Choroid plexus epithelial cell (primary cell): ENCODE measurements at places on chromosomes 4 and X.

DNA sequence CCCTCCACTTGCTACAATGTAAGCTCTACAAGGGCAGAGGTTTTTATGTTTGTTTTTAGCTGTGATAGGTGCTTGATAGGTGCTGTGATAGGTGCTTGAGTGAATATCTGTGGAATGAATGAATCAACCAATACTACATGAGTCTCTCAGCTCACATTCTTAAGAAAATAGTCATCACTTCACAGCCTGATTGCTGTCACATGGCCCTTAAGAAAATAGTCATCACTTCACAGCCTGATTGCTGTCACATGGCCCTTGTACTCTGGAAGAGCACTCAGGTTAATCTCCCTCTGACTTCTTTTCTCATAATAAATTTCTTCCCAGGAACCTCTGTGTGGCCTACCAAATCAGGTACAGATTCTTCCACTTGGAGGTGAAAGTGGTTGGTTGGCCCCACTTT lies 335.2 kb downstream of the TENM3 start:
- peak; percentile 83 for DNase-seq

GRCh38 chr4:101191302-101192098 lies 155.8 kb downstream of the PPP3CA start:
- peak; percentile 87 for DNase-seq

DNA sequence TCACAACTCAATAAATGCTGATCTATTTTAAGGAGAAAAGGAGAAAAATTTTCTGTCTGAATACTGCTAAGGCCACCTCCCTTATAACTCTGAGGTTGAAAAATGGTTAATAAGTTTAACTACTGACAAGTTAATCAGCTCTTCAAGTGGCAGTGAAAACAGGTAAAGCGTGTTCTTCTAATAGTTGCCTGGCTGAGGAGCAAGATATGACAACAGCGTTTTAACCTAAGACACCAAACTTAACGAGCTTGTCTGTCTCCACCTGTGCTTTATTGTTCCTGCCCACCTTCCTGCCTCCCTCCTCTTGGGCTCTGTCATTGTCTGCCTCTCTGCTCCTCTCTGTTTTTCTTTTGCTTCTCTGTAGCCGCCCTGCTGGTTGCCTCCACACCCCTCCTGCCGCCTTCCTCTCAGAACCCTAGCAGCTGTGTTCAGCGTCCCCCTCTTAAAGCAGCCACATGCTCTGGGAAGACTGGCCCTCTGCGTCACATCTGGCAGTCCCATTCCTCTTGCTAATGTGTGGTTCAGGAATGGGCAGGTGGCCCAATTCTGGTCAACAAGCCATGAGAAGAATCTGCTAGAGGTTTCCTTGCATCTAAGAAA lies 4.3 kb upstream of the TSPAN5 start:
- DNase-seq: no peak

- no peak for DNase-seq
Observed at GRCh38 chrX:130803537-130803936, 99.5 kb downstream of the ENOX2 start.

DNA sequence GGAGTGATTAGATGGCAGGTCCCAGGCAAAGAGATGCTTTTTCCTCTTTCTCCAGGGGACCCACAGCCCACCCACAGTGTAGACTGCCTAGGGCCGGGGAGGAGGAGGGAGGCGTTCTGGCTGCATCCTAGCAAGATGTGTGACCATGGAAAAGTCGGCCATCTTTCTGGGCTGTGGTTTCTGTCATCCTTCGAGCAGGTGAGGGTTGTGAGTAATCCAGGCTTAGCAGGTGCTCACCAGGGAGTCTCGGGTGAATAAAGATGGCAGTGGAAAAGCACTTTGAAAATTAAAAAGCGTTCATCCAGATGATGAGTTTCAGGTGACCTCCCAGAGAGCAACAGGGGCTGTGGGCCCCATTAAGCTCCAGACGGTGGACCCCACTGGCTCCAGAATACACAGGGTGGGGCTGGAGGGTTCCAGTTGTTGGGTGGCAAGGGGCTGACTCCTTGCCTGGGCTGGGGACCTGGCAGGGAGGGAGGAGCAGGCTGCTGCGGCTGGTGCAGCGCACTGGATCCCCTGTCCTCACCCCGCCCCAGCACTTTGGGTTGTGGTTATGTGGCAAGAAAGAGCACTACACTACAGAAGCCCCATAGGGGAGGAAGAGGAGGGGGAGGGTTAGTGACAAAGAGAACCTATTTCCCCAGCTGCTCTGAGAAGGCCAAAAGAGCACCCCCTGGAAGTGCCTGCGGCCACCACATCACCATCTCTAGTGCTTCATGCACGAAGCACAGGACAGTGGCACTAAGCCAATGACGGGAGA lies 23.7 kb downstream of the ELF4 start:
- DNase-seq: no peak

- DNase-seq: peak; percentile 73
Observed at GRCh38 chr4:180669680-180670079, 1573.5 kb upstream of the TENM3 start.

GRCh38 chr4:165612936-165613335 lies 234.1 kb downstream of the CPE start:
- DNase-seq: no peak

GRCh38 chr4:185307136-185307950 lies 88.4 kb downstream of the LRP2BP start:
- peak; percentile 24 for DNase-seq

GRCh38 chrX:119870626-119871131 lies 854 bp downstream of the RNF113A start:
- DNase-seq: no peak

GRCh38 chr4:74608151-74608949 lies 163.4 kb downstream of the AREG start:
- DNase-seq: peak; percentile 52

DNA sequence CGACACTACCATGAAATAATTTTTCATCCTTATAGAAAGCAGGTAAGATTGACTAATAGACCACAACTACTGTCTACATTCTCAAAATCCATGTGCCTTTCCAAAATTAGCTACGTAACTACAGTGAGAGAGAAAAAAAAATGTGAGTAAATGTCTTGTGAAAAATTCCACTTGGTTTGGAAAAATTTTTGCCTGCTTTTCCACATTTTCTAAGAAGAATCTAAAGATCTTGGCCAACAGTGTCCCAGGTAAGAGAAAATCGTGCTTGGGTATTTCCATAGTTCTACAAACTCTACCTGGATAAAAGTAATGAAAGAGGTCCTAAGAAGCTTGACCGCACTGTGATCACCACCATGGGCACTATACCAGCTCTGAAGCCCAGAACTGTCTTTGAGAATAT lies 1.4 kb upstream of the CLCN3 start:
- no peak for DNase-seq

DNA sequence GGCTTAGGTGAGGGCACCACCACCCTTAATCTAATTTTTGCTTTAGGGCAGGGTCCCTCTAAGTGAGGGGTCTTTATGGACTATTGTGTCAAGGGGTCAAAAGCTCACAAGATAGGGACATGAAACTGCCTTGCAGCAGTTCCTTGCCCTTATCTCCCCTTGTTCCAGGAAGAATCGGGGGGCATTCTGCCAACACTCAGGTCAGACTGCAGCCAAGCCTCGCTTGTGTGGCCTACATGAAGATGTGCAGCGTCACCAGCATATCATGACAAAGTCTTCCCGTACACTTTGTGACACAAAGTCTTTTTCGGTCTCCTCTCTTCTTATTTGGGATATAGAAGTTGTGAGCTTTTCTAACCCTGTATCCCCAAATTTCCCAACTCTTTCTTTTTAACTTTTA lies 17.5 kb upstream of the USP9X start:
- no peak for DNase-seq

DNA sequence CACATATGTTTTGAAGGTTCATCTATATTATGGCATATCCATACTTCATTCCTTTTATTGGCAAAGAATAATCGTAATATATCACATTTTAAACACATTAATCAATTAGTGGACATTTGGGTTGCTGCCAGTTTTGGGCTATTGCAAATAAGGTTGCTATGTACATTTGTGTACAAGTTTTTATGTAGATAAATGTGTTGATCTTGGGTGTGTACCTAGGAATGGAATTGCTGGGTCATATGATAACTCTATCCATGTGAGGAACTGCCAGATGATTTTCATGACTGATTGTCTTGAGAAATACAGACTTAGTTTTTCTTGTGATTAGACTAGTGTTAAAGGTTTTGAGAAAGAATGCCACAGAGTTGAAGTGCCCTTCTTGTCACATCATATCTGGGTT lies 99.2 kb upstream of the RAB40AL start:
- no peak for DNase-seq

DNA sequence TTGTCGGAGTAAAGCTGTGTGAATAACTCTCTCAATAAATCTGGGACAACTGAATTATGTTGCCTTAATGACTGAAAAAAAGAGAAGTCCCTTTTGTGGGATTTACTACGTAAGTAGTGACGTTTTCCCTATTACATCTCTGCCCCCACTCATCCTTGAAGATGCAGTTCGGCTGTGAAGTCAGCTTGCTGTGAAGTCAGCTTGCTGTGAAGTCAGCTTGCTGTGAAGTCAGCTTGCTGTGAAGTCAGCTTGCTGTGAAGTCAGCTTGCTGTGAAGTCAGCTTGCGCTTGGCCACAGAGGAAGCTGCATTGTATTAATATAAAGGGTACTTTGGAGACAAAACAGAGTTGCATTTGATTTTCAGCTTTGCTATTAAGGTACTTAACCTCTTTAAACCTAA lies 8.0 kb upstream of the VAMP7 start:
- no peak for DNase-seq

- DNase-seq: no peak
Observed at GRCh38 chr4:145155268-145155870, 25.0 kb downstream of the OTUD4 start.

DNA sequence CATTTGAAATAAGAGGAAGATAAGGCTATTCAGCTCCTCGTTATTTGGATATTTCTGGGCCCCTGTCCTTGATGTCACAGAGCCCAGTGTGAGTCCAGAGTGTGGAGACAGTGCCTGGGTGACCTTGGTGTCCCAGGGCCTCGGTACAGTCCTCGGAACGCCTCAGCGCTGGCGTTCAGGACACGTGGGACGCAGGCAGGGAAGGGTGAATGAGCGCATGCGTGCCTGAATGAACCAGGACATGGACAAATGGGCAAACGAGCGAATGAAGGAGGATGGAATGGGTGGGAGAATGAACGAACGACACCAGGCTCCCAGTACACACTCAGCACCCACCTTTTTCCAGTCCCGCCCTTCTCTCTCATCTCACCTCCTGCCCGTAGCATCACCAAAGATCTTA lies 44.2 kb downstream of the EVC start:
- no peak for DNase-seq

DNA sequence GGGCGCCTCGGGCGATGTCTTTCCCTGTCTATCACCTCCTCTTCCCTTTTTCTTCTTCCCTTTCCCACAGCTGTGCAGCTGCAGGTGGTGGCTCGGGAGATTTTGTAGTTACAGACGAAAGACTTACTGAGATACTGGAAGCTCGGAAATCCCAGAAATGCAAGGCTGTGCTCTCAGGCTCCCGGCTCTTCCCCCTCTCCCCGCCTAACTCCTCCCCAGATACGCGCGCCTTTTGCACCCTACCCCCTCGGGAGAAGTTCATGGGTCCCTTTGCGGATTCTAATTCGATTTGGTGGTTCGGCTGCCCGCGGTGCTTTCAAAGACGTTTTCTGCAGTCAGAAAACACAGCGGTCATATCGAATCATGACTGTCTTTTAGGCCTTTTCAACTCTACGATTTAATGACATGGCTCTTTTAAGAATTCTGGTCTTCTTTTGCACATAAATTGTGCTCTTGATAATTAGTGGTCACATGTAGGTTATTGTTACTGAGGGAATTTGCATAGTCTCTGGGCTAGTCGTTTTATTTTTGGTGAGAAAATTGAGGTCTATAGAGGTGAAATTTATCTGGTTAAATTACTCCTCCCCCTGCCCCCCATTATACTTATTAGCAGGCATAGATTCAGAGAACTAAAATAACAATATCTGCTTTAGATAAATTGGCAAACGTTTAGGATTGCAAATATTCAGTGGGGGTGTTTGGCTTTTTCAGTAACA lies 1.6 kb downstream of the SEPTIN11 start:
- DNase-seq: peak; percentile 67

DNA sequence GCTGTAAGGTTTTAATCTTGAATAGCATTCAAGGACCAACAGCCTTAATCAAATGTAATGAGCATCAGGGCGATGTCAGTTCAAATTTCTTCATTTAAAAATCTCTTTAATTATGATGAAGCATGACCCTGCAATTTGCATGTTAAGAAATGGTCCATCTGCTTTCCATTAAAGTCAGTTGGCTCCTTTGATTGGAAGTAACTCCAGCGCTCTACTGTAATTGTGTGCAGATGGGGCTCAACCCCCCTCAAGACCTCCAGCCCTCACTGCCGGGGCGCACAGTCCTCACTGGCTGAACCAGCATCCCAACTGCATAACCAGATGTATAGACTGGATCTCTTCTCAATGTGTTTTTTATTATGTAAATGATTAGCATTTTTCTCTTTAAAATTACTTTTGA lies 126.9 kb downstream of the VCX3B start:
- no peak for DNase-seq

DNA sequence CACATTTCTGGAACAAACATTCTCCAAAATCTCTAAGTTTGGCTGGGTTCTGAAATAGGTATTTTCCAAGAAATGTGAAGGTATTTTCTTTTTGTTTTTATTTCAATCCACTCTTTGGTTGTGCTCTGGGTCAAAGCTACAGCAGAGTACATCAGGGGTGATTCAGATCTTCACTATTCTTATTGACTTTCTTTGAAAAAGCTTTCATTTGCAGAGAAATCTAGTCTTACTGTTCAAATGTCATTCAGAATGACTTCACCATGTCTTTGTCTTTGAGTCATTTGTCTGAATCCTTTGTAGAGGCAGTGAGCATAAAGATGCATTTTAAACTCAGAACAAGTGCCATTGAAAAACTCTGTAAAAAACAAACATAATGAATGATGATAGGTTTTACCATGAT lies 547.2 kb upstream of the ADGRL3 start:
- no peak for DNase-seq

DNA sequence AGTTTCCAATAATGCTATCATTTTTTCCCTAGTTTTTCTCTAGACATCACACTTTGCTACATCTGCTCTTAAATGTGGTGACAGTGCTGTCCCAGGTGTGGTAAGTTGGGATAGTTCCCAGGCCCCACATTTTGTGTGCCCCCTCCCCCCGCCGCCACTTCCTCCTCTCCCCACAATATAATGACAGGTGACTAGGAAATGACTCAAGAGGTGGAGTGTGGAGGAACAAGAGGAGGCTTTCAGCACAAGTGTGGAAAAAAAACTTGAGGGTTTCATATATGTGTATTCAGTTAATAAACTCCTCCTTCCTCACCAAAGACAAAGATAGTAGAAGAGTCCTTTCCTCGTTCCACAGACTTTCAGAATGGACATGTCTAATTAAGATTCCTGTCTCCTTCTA lies 18.3 kb upstream of the IL21 start:
- DNase-seq: no peak

DNA sequence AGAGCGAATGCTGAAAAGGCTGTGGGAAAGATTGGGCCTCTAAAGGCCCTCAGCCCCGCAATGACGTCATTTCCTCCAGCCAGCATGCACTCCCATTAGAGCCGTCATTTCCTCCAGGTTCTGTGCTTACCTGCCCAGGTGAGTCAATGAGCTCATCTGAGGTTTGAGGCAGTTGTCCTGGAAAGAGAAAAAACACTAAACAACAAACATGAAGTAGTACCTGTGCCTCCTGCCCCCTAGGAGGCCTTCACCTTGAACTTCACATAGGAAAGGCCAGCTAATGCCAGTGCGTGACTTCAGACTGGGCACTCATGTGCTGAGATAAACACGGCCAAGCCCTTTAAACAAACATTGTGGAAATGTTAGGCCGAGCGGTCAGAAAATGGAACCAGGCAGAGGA lies 55.9 kb downstream of the FHDC1 start:
- no peak for DNase-seq

- peak; percentile 26 for DNase-seq
Observed at GRCh38 chr4:71141125-71141524, 147.7 kb downstream of the DCK start.

GRCh38 chr4:41745292-41746024 lies 3.1 kb downstream of the PHOX2B start:
- DNase-seq: no peak
